NCI-H1092 treated with DMSO at 0.1 percent for 48 hours (cell line): ENCODE measurements at places on chromosomes 6 and 20.

DNA sequence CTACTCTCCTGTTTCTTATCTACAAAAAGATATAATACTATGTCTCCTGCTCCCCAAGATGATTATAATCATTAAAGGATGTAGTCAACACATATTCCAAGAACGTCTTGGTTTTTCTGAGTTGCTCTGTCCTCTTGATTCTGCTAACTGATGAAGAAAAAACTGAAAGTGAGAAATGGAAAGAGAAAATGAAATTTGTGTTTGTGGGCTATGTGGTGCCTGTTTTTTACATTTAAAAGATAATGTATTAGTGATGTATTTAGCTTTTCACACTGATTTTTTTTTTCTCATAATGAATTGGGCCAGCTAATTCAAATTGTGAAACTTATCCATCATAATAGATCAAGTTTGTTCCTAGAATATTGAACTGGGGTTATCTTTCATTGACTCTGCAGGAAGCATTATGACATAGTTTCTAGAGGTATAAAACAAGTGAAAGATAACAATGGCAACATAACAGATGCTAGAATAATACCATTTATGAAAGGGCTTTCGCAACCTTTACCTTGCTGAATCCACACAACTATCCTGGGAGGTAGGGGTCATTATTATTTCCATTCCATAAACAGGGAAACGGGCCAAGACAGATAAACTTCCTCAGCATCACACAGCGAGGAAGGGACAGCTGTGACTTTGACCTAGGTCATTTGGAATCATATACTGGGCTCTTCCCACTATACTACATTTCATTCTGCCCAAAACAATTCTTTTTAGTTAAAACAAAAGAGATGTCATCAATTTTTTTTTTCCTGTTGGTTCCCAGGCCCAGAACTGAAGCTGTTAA lies 336.7 kb downstream of the GJA1 start:
- no peak for DNase-seq

DNA sequence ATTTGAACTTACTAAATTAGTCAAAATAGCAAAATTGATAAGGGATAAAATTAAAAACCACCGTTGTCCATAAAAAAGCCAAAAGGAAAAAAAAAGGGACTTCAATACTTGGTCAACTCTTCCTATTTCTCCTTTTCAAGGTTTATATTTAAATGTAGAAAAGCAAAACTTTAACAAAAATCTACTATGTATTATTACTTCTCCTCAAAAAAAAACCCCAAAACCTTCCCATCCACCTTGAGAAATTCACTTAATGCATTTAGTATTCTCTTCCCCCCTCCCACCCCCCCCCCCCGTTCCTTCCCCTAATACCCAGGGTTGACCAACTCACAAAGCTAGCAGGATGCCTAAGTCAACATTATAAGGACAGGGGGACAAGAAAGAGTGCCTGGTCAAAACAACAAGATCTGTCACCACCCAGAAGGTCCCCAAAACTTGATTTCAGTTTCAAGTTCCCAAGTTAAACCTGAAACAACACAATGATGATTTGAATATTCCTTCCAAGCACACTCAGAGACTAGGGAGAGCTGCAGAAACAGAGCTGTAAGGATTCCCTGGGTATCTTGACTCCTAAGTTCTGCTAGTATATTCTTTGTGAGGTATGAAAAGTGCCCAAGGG lies 14.6 kb downstream of the GMDS start:
- DNase-seq: no peak

DNA sequence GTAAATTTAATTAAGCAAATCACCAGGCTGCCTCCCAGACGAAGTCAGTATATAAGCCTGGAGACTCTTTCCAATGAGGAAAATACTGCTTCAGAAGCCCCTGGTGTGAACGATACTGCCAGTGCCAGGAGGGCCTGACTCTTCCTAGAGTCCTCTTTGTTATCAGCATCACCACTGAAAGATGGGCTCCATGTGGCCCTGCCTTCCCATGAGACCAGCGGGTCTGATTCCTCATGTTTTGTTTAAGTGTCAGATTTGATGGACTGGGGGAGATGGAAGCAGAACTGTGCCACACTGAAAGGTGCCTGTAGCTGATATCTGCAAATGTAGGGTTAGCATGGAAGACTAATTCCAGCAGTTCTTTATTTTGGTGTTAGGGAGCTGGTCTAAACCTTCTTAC lies 7.9 kb downstream of the NQO2 start:
- no peak for DNase-seq

DNA sequence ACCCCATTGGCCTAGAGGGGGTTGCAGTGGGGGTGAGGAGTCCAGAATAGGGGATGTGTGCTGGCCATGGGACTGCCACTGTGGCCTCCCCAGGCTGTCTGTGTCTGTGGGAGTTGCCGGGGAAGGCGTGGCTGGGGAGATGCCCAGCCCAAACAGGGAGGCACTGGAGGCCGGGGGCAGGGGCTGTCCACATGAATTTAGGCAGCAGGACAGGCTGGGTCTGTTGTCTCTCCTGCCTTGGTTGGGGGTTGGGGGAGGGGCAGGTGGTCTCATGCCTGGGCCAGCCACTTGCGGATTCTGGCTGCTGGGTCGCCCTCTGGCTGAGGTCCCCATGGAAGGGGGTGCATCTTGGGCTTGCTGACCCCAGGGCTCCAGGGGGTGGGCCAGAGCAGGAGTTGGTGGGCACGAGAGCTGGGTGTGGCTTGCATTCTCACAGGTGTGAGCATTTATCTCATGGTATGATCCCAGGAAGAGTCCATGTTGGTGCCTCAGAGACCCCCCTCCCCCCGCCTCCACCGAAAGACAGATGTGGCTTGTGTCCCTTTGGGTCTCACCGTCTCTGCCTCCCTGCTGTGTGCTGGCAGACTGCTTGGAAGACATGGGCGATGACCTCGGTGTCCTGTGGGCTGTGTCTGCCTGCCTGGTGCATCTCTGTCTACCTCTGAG lies 4.0 kb downstream of the SOX18 start:
- DNase-seq: no peak

- no peak for DNase-seq
Observed at GRCh38 chr20:31901615-31902014, 31.2 kb downstream of the TTLL9 start.
